ENCODE measurements at places on chromosomes 11 and 22. TPM values are rescaled to one million over a fixed set of nuclear protein-coding genes. Genes with fewer than 3 reads are reported as not detected.

Gene ARVCF
- 73.9 TPM for total RNA-seq

Gene GAL3ST1
- total RNA-seq: 17.4 TPM

Gene RBMXL2
- total RNA-seq: not detected

Gene USH1C
- not detected for total RNA-seq

Gene GALNT18
- total RNA-seq: 20.1 TPM

Gene GRAP2
- 3.8 TPM for total RNA-seq

Gene ACR
- not detected for total RNA-seq

Gene SCGB2A2
- not detected for total RNA-seq

Gene TLCD5
- total RNA-seq: 8.4 TPM

Gene SIAE
- 7.6 TPM for total RNA-seq

Gene ARHGAP20
- total RNA-seq: 6.9 TPM

Gene TEX54
- not detected for total RNA-seq

Gene TRPC6
- 2.4 TPM for total RNA-seq

Gene TEX12
- not detected for total RNA-seq

Gene OR5B2
- total RNA-seq: not detected

Gene OR8A1
- total RNA-seq: not detected

Gene GDPD4
- not detected for total RNA-seq

Gene PARVA
- total RNA-seq: 66.9 TPM

Gene XRRA1
- total RNA-seq: 51.6 TPM

Gene LPXN
- 13.2 TPM for total RNA-seq

Gene OR51E2
- 0.42 TPM for total RNA-seq

Gene KMT5B
- 34.1 TPM for total RNA-seq

Gene TYR
- not detected for total RNA-seq

Gene MMP8
- total RNA-seq: not detected

Gene FAM76B
- total RNA-seq: 91.8 TPM

Gene CDC42EP2
- total RNA-seq: 10.4 TPM

Gene PPARA
- 21.8 TPM for total RNA-seq

Gene HMOX1
- total RNA-seq: 10.7 TPM

Gene RPLP2
- 765 TPM for total RNA-seq

Gene SLC25A18
- total RNA-seq: 2.2 TPM

Gene MMP27
- not detected for total RNA-seq

Gene KIF18A
- not detected for total RNA-seq

Gene WNT7B
- not detected for total RNA-seq

Gene CEP126
- total RNA-seq: 7.2 TPM

Gene PRR5L
- total RNA-seq: 8.8 TPM

Gene CHRDL2
- not detected for total RNA-seq

Gene OR52A1
- total RNA-seq: not detected

Gene FOSL1
- total RNA-seq: 1.3 TPM

Gene ALDH3B1
- total RNA-seq: 137 TPM

Gene C11orf21
- total RNA-seq: 1.7 TPM

Gene NCF4
- 14.2 TPM for total RNA-seq

Gene KRTAP5-4
- not detected for total RNA-seq

Gene HBB
- total RNA-seq: 61.6 TPM
